ENCODE measurements at places on chromosomes 1 and 21. TPM values are rescaled to one million over a fixed set of nuclear protein-coding genes. Genes with fewer than 3 reads are reported as not detected.
A peak's percentile ranks its signal among the peaks of the same experiment; 100 is the strongest.

DNA sequence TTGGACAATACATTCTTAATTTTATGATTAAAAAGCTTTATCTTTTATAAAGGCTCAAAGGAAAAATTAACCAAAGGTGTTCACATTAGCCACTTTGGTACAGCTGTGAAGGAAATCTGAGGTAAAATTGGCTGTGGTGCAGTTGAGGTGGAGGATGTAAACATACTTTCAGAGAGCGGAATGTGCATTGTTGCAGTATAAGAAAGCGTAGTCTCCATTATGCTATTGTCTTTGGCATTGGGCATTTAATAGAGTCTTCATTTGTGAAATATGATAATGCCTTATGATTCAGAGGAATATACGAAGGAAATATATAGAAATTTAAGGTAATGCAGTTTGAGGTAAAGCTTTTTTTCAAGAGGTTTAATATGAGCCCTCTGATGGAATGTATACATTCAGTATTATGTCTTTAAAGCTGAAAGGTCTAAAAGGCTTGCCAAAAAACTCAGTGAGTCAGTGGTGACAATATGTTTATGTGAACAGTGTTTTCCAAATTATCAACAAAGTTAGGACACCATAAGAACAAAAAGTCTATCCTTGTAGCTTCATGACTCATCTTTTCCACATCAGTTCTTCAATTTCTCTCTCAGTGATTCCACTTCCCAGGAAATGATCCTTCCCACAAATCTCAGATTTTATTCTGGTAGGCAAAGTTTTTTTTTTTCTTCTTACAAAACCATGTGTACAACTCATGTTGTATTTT, 26.9 kb upstream of the DDR2 start:
- no peaks in the 10 kb centered on the region for H3K27me3 ChIP-seq
- no peak overlapping the region for H3K27ac ChIP-seq
- no peak for DNase-seq
- H3K4me3 ChIP-seq, result no peak overlapping the region
- H3K36me3 ChIP-seq, result no peaks in the 10 kb centered on the region
- H3K4me1 ChIP-seq, result no peaks in the 10 kb centered on the region

DNA sequence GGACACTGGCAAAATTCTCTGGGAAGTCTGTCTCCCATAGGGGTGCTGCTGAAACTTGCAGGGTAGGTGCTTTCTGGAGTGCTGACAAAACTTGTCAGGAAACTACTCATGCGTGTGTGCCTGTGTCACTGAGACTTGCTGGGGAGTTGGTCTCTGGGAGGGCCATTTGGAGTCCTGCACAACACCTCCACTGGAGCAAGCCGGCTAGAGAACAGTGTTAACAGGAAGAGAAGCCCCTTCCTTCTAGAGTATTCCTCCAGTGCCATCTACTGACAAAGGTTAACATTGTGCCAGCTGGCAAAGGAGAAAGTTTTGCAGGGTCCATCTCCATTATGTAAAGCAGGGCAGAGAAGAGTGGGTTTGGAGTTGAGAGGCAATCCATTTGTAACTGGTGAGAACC, 30.0 kb downstream of the ZMYM4 start:
- no peak overlapping the region for H3K4me3 ChIP-seq
- no peak for DNase-seq
- no peaks in the 10 kb centered on the region for H3K36me3 ChIP-seq
- no peaks in the 10 kb centered on the region for H3K27me3 ChIP-seq
- peaks cover 8% of the 10 kb centered on the region for H3K4me1 ChIP-seq

DNA sequence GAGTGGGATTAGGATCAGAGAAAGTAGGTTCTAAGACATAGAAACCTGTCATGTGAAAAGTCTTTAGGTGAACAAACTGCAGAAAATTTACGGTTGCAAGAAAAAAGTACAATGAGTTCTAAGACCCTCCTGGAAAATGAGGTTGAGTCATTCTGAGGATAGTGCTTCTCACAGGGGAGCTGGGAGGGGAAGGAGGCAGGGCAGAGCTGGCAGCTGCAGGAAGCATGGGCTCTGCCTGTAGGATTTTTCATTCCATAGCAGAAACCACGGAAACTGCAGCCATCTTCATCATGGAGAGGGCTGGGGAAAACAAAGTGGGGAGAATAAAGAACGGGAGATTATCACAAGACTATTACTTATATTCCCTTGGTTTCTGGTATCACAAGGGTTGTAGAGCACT, 25.8 kb upstream of the THEM4 start:
- DNase-seq, result no peak
- no peak overlapping the region for H3K4me3 ChIP-seq
- no peaks in the 10 kb centered on the region for H3K4me1 ChIP-seq
- no peaks in the 10 kb centered on the region for H3K27me3 ChIP-seq
- no peaks in the 10 kb centered on the region for H3K36me3 ChIP-seq

- no peak for DNase-seq
- H3K4me3 ChIP-seq, result no peak overlapping the region
- no peaks in the 10 kb centered on the region for H3K27me3 ChIP-seq
- no peaks in the 10 kb centered on the region for H3K36me3 ChIP-seq
- H3K27ac ChIP-seq, result peak overlapping the region; percentile 56
- H3K4me1 ChIP-seq, result no peaks in the 10 kb centered on the region
Observed at GRCh38 chr1:245016700-245017099, 138.1 kb upstream of the KIF26B start.

DNA sequence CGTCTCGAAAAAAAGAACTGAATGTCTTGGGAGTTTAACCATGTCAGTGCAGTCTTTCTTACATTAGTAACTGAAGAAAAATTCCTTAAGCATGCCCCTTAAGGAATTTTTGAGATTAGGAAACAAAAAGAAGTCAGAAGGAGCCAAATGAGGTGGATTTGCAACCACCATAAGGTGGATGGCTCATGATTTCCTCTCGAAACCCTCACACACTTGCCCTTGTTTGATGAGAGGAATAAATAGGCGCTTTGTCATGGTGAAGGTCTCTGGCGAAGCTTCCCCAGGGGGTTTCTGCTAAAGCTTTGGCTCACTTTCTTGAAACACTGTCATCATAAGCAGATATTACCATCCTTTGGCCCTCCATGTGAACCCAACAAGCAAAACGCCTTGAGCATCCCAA, 68.2 kb downstream of the POFUT2 start:
- peaks cover 25% of the 10 kb centered on the region for H3K36me3 ChIP-seq
- H3K4me1 ChIP-seq, result no peaks in the 10 kb centered on the region
- no peak overlapping the region for H3K4me3 ChIP-seq
- no peak overlapping the region for H3K27ac ChIP-seq
- no peak for DNase-seq

GRCh38 chr1:109847251-109847650, 63.4 kb upstream of the CSF1 start:
- H3K4me3 ChIP-seq, result no peak overlapping the region
- no peak for DNase-seq
- H3K27ac ChIP-seq, result no peak overlapping the region
- H3K27me3 ChIP-seq, result no peaks in the 10 kb centered on the region

GRCh38 chr21:37878946-37879660, 37.2 kb downstream of the KCNJ6 start:
- H3K27me3 ChIP-seq, result no peaks in the 10 kb centered on the region
- H3K36me3 ChIP-seq, result no peaks in the 10 kb centered on the region
- H3K27ac ChIP-seq, result no peak overlapping the region
- H3K4me1 ChIP-seq, result no peaks in the 10 kb centered on the region
- no peak for DNase-seq
- H3K4me3 ChIP-seq, result no peak overlapping the region

DNA sequence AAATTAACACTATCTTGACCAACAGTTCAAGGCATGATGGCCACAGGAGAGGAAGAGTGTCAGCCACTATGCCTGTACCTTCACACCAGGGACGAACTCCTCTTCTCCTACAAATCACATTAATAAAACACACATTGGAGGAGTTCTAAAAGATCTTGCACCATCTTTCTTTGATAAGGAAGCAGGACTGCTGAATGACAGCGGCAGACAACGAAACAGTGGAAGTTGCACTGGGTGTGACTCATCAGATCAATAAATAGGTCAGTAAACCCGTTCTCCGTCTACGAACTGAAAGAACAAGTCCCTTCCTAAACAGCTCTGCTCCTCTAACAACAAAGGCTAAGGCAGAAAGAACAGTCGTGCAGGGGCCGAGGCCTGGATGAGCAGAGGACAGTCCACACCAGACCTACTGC, 23.1 kb downstream of the UBE2G2 start:
- no peak for DNase-seq
- H3K4me1 ChIP-seq, result peaks cover 11% of the 10 kb centered on the region
- H3K27ac ChIP-seq, result no peak overlapping the region
- H3K27me3 ChIP-seq, result no peaks in the 10 kb centered on the region

DNA sequence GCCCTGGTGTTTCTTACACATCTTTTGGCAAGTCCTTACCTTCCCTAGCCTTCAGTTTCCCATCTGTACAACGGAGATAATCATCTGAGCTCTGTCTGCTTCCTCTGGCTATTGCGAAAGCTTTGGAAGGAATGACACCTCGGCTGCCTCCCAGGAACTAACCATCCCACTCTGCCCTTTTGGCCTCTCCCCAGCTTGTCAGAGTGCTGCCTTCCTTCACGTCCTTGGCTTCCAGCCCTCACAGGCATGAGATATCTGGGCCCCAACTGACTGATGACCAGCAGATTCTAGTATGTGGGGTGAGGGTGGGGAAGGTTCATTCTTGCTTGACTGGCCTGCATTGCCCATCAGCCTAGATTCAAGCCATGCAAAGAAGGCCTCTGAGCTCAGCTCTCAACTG, 253.1 kb upstream of the FGGY start:
- H3K27me3 ChIP-seq, result no peaks in the 10 kb centered on the region
- H3K4me1 ChIP-seq, result peaks cover 8% of the 10 kb centered on the region
- peak overlapping the region; percentile 6 for H3K27ac ChIP-seq
- H3K4me3 ChIP-seq, result no peak overlapping the region

- peaks cover 43% of the 10 kb centered on the region for H3K4me1 ChIP-seq
- peak overlapping the region; percentile 91 for H3K4me3 ChIP-seq
- H3K27ac ChIP-seq, result peak overlapping the region; percentile 99
- no peaks in the 10 kb centered on the region for H3K36me3 ChIP-seq
- H3K27me3 ChIP-seq, result no peaks in the 10 kb centered on the region
Observed at GRCh38 chr21:36320421-36321324, 676 bp downstream of the MORC3 start.

GRCh38 chr1:29259802-29260441, 23.6 kb downstream of the PTPRU start:
- no peaks in the 10 kb centered on the region for H3K27me3 ChIP-seq
- peak; percentile 45 for DNase-seq
- no peaks in the 10 kb centered on the region for H3K36me3 ChIP-seq
- H3K4me3 ChIP-seq, result peak overlapping the region; percentile 54

GRCh38 chr1:50853325-50853724, 106.7 kb downstream of the FAF1 start:
- no peaks in the 10 kb centered on the region for H3K27me3 ChIP-seq
- no peaks in the 10 kb centered on the region for H3K36me3 ChIP-seq
- DNase-seq, result no peak
- H3K27ac ChIP-seq, result no peak overlapping the region
- H3K4me1 ChIP-seq, result peaks cover 11% of the 10 kb centered on the region
- no peak overlapping the region for H3K4me3 ChIP-seq

DNA sequence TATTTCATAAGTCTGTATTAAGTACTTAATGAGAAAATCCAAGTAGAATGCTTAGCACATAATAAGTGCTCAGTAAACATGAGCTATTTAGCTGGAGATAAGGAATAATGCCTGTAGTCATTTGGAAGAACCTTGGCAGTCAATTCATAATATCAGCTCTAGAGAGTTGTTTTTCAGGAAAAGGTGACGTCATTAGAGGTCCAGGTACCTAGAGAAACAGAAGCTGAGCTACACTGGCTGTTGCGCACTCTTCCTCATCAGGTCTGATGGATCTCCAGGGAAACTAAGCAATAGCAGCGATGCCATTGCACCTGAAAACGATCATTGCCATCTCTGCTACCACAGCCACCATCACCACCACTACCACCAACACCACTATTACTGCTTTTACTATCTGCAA, 187.8 kb upstream of the PLD5 start:
- DNase-seq, result no peak
- H3K36me3 ChIP-seq, result no peaks in the 10 kb centered on the region
- H3K27me3 ChIP-seq, result no peaks in the 10 kb centered on the region

DNA sequence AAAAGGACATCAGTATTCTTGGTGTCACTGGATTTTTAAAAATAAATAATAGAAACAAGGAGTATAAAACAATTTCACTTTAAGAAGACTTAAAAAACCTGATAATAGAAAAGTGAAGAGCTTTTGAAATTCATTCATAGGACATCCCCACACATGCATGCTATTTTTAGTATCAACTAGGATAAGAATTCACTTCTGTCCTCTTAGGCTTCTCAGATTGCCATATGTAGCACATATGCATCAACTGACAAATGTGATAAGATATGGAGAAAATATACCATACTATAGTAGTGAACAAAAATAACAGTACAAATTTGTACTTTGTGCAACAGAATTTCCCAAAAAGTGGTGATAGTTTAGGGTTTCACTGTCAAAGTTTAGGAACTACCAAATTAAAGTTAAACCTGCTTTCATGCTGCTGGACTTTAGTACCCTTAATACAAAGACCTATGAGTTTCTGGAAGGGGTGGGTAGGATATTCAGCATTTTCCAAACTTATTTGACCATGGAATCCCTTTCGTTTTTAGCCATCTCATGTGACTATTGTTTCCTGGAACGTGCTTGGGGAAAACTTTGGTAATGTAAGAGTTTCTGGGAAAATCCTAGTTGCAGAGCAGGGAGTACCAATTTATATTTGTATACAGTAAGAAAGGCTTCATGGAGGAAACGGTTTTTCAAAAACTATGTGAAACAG, 19.8 kb downstream of the RPRD2 start:
- no peak overlapping the region for H3K27ac ChIP-seq
- H3K36me3 ChIP-seq, result no peaks in the 10 kb centered on the region
- H3K4me1 ChIP-seq, result peaks cover 17% of the 10 kb centered on the region
- H3K27me3 ChIP-seq, result no peaks in the 10 kb centered on the region
- no peak for DNase-seq
- no peak overlapping the region for H3K4me3 ChIP-seq

- H3K4me1 ChIP-seq, result no peaks in the 10 kb centered on the region
- no peak overlapping the region for H3K27ac ChIP-seq
- no peaks in the 10 kb centered on the region for H3K36me3 ChIP-seq
Observed at GRCh38 chr1:29461115-29461739, 224.9 kb downstream of the PTPRU start.

DNA sequence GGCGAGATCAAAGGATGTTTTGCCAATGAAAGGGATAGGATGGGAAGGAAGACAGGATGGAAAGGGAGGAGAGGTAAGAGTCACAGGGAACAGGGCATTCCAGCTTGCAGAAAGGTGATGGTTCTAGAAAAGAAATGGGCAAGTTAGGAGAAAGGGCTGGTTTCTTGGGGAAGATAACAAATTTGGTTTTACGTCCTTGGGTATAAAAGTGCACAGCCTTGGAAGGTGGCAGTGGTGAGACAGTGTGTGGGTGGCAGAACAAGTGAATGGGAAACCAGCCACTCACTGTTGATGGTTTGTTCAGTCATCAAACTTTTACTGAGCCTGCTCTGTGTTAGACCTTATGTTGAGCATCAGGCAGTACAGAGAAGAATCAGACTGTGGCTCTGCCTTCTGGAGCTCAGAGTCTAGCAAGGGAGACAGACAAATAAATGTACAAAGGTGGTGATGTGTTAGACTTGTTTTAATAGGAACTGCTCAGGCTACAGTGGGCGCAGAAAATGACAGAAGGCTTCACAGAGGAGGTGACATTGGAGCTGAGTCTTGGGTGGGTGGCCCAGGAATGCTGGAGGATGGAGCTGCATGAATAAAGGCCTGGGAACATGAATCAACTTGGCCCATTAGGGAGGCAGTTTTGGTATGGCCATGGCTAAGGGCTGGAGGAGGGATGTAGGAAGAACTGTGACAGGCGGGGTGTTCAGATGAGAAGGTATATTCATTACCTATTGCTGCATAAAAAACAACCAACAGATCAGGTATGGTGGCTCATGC, 76.3 kb downstream of the EPHB2 start:
- no peak overlapping the region for H3K27ac ChIP-seq
- H3K36me3 ChIP-seq, result no peaks in the 10 kb centered on the region
- DNase-seq, result no peak
- no peak overlapping the region for H3K4me3 ChIP-seq
- no peaks in the 10 kb centered on the region for H3K27me3 ChIP-seq

PRAMEF33 gene
- not detected for total RNA-seq

HJV gene
- not detected for total RNA-seq

CAMK1G gene
- not detected for total RNA-seq

DMBX1 gene
- not detected for total RNA-seq

Data from upper lobe of left lung (tissue), 6 donors.